Hematopoietic multipotent progenitor cell treated with erythropoietin and hydrocortisone succinate and interleukin-3 and kit ligand, for 8 days (in vitro differentiated cells): ENCODE measurements at places on chromosomes 7 and 10.

GRCh38 chr10:63627881-63628296 is 106.7 kb downstream of the REEP3 start:
- peak; percentile 6 for DNase-seq

- DNase-seq = no peak
These were observed 124.8 kb downstream of the ADCY1 start for GRCh38 chr7:45699015-45699309.

- DNase-seq = peak; percentile 27
These were observed 244.3 kb downstream of the MTERF1 start for GRCh38 chr7:91636129-91636724.

DNA sequence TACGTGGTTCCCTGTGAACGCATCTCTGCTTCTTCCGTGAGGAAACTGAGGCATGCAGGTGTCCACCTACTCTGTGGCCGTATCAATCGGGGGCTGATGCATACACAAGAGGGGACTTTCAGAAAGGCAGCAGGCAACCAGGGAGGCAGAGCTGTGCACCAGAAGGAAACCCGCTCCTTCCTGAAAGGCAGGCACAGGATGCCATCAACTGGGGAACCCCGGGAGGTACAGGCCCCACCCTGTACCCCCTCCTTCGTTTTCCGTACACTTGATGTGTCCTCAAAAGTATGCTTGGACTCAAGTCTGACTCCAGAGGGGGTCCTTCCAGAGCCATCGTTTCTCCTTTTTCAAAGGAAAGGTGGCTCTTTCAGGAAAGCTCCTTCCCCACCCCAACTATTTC is 59.5 kb downstream of the ASB13 start:
- DNase-seq = peak; percentile 33

GRCh38 chr7:112145206-112145605 is 61.0 kb downstream of the DOCK4 start:
- DNase-seq = no peak

DNA sequence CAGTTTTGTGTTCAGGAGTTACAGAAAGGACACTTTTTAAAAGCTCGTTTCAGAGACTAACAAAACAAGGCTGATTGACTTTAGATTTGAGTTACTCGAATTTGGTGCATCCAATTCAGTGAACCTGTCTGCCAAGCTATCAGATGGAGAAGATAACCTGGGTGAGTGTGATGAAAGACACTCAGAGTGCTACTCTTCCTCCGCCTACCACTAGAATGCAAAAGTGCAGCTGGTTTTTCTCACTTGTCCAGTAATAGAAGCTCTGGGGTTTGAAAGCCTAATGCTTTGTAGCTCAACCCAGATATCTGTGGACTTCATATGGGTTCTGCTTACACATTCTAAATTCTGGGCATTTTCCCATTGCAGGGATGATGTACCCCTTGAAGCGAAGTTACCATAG is 82.8 kb upstream of the NPY start:
- DNase-seq = no peak

GRCh38 chr10:24310104-24310503 is 101.2 kb downstream of the KIAA1217 start:
- DNase-seq = no peak

DNA sequence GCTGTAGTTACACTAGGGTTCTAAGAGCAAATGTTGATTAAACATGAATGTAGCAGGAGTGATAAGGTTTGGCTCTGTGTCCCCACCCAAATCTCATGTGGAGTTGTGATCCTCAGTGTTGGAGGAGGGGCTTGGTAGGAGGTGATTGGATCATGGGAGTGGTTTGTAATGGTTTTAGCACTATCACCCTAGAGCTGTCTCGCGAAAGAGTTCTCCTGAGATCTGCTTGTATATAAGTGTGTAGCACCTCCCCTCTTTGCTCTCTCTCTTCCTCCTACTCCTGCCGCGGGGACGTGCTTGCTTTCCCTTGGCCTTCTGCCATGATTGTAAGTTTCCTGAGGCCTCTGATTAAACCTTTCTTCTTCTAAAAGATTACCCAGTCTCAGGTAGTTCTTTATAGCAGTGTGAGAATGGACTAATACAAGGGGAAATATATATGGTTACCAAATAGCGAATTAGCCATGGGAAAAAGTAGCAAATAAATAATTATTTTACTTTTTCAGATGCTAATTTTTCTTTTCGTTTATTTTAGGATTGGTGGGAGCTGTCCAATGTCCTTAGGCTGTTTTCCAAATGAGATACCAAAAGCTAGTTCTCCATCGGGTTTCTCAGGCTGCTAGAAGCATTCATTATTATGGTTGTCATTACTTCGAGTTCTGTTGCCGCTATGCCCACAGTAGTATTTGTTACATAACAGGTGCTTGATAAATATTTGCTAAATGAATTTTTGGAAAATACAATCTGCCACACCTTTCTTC is 58.7 kb downstream of the PTEN start:
- DNase-seq = peak; percentile 62

DNA sequence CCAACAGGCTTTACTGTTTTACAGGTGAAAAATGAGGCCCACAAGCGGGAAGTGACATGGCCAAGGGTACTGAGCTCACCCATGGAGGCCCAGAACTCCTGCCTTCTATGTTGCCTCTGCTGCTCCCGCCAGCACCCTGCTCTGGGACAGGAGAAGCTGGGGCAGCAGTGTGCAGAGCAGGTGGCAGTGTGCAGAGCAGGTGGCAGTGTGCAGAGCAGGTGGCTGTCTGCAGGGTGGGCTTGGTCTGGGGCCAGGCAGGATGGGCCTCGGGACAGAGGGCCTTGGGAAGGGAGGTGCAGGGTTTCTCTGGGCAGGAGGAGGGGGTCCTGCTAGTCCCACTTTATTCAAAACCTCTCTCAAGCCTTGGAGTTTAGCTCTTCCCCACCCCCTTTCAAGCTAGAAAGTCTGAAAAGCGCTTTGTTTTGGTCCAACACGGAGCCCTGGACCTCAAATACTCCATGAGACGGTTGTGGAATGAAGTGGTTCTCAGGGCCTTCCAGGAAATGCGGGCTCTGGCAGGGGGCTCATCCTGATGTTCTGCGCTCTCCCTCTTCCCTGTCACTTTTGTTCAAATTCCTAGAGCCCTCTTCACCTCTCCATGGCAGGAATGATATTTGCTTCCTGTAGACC is 26.8 kb downstream of the TSPAN15 start:
- DNase-seq = no peak

DNA sequence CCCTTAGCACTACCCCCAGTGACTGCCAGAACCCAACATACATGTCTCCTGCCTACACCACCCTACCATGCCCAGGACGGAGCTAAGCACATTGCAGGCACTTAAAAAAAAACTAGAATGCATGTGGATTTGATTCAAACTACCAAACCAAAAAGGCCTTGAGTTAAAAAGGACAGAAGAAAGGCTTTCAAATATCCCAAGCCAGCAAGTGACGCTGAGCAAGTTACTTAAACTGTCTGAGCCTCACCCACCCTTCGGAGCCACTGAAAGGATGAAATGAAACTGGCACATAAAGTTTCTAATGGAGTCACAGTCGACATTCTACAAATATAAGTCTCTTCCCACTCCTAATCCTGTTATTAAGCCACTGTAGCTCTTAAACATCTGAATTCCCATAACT is 1.8 kb downstream of the CPXM2 start:
- no peak for DNase-seq

DNA sequence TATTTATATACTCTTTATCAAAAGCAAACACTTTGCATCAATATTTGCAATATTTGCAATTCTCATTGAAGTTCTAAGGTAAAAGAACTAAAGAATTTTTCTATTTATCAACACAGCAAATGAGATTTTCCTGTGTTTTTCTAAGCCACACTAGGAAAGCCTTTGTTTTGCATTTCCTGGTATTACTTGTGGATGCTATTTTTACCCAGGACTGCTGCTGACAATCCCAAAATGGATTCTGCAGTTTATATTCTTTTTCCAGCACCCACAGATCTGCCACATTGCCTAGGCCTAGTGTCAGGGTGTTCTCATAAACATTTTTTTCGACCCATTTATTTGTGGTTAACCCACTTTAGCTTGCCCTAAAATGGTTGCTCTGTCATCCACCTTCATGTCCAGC is 25.9 kb downstream of the LRRC17 start:
- DNase-seq = no peak

GRCh38 chr10:82551506-82551905 is 676.5 kb downstream of the NRG3 start:
- DNase-seq = no peak

DNA sequence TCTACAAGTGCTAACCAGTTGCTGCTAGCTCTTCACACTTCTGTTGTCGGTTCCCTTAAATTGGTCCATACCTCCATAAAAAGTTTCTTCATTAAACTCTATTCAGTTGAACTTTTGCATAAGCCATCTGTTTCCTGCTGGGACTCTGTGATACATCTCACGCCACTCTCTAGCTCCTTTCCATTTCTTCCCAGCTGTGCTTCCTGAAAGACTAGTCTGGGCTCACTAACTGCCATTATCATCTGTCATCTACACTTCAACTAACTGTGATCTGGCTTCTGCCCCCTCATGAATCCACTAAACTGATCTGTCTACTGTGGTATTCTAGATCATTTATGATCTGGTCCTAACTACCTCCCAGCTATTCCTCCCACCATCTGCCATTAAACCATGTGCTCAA is 78.3 kb downstream of the ELAPOR2 start:
- DNase-seq = no peak

- DNase-seq = no peak
These were observed 855.1 kb downstream of the LRMDA start for GRCh38 chr10:76286536-76286935.

DNA sequence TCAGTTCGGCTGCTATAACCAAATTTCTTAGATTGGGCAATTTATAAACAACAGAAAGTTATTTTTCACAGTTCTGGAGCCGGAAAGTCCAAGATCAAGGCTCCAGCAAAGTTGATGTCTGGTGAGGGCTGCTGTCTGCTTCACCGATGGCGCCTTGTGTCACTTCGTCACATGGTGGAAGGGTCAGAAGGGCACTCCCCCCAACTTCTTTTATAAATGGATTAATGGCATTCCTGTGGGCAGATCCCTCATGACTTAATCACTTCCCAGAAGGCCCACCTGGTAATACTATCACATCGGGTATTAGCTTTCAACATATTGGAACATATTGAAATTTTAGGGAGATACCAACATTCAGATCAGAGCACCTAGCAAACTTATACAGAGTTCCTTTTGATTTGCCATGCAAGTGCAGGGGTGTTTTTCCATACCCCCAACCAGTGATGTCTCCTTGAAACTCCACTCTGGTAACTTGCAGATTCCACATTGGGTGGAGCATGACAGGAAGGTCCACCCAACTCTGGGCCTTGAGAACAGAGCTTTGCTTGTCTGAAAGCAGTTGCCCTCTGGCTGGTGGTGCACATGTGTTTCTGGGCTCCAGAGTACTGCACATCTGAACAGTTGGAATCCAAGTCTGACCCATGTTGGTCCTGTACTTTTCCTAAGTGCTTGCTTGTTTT is 85.1 kb upstream of the KMT2E start:
- DNase-seq = no peak

GRCh38 chr10:22724773-22725172 is 10.4 kb upstream of the PIP4K2A start:
- no peak for DNase-seq

DNA sequence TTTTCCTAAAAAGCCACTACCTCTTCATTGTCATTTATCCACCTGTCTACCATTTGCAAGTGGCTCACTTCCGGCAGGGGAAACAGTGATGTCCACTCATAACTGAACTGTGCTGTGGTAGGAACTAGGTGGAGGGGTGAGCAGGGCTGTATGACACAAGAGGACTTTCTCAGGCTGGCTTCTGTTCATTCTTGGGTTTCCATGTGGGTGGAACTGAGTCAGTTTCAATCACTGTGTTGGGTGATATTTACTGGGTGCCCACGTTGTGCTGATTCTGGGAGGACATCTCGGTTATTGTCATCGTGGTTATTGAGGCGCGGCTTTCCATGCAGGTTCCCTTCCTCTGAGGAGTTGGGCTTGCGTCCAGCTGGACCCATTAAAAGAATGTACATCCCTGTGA is 38.8 kb downstream of the RAMP3 start:
- DNase-seq = no peak

GRCh38 chr7:6709808-6710207 is 3.1 kb upstream of the ZNF12 start:
- no peak for DNase-seq

GRCh38 chr10:63595072-63595471 is 73.9 kb downstream of the REEP3 start:
- DNase-seq = no peak

DNA sequence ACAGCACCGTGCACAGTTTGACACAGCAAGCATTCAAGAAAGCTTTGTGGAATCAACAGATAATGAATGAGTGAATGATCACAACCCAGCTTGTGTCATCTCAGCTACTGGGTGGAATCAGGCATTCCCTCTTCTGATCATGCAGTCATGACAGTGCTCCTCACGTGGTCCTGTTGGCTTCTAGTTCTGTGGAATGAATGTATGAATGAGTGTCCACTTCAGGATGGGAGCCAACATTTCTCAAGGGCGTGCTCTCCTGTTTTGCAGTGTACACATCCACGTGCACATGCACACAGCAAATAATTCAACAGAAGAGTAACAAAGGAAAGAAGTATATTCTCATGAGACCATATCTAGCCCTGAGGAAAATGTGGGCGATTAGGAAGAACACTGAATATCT is 133.1 kb upstream of the NPVF start:
- no peak for DNase-seq

DNA sequence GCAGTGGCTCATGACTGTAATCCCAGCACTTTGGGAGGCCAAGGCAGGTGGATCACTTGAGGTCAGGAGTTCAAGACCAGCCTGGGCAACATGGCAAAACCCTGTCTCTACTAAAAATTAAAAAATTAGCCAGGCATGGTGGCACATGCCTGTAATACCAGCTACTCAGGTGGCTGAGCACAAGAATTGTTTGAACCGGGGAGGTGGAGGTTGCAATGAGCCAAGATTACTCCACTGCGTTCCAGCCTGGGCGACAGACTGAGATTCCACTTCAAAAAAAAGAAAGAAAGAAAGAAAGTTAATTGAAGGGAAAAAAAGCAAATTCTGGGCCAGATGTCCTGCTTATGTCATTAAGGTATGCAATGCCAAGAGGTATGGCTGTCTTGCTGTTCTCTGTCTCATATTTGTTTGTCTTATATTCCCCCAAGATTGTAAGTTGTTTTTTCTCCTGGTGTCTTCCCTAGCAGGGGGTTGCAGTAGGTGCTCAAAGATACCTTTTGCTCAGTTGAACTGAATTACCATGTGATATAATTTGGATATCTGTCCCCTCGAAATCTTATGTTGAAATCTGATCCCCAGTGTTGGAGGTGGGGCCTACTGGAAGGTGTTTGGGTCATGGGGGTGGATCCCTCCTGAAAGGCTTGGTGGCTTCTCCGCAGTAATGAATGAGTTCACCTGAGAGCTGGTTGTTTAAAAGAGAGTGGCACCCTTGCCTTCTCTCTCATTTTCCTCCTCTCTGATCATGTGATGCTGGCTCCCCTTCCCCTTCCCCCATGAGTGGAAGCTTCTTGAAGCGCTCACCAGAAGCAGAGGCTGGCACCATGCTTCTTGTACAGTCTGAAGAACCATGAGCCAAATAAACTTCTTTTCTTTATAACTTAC is 60.9 kb downstream of the MYOF start:
- DNase-seq = no peak

- DNase-seq = no peak
These were observed 14.7 kb downstream of the BRAT1 start for GRCh38 chr7:2540641-2541051.
